ENCODE measurements at places on chromosomes 6 and 20.

- no peak for DNase-seq
Observed at GRCh38 chr6:6270948-6271535, 49.4 kb downstream of the F13A1 start.

DNA sequence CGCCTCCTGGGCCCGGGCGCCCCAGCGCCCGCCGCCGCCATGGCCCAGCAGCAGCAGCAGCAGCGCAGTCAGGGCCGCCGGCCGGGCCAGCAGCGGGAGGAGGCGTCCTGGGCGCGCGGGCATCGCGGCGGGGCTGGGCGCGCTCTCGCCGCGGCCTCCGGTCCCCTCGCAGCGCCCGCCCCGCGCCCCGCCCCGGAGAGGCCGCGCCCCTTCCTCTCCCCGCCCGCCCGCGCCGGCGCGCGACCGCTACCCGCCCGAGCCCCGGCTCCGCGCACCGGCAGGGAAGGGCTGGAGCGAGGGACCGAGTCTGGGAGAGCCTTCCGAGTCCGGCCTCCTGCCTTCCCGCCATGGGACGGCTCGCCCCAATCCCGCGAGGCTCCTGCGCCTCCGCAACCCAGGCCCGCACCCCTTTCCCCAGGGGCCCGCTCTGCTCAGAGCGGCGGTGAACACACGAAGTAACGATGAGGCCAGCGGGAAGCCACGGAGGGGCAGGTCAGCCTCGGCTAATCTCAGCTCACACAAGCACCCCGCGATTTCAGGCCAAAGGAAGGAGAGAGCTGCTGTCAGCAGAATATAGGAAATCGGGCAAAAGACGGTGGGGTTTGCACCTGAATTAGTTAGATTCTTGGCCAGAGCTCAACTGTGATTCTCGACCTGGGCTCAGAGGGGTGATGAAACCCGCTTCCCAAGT is at the start of gene TXNDC5:
TXNDC5 (minus strand) TSS at position 135 of the 691 bp plus-strand sequence; CDS start at position 123, 12 bp downstream.
- DNase-seq: peak; percentile 80

GRCh38 chr6:43076464-43077332 is 584 bp downstream of the PTK7 start:
- no peak for DNase-seq

DNA sequence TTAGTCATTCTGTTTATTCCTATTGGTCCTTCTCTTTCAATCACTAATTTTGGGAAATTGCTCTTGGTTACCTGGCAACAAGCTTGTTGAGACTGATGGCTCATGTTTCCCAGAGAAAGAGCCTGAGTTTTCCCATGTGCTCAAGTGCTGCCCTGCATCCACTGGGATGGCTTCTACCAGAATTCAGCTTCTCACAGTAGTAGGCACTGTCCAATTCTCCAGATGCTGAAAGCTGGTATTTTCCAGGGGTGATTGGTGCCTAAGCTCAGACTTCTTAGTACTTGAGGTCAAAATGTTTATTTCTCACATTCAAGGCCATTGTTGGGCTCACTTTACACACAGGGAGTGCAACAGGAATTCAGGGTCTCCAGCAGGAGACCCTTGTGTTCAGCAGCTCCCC is 29.1 kb upstream of the SLC2A12 start:
- DNase-seq: no peak

- no peak for DNase-seq
Observed at GRCh38 chr6:139888681-139889122, 514.3 kb upstream of the CITED2 start.

DNA sequence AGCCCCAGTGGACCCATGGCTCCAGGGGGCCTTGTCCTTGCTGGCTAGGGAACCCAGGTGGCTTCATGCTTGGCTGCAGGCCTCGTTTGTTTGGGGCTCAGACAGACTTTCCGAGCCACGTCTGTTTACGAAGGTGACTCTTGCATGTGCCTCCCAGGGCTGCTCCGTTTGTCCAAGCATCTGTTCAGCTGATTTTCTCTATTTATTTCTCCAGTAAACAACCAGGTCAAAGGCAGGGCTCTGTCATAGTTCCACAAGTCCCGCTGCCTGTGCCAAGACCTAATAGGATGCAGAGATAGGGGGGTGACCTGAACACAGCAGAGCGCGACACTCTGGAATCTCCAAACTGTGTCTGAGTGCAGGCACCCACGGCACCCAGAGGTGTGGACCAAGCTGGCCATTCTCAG is 12.8 kb upstream of the SPO11 start:
- no peak for DNase-seq

GRCh38 chr6:112362812-112363570 is 15.9 kb downstream of the RFPL4B start:
- no peak for DNase-seq

GRCh38 chr6:105522626-105523322 is 119.9 kb upstream of the PREP start:
- DNase-seq: peak; percentile 40

DNA sequence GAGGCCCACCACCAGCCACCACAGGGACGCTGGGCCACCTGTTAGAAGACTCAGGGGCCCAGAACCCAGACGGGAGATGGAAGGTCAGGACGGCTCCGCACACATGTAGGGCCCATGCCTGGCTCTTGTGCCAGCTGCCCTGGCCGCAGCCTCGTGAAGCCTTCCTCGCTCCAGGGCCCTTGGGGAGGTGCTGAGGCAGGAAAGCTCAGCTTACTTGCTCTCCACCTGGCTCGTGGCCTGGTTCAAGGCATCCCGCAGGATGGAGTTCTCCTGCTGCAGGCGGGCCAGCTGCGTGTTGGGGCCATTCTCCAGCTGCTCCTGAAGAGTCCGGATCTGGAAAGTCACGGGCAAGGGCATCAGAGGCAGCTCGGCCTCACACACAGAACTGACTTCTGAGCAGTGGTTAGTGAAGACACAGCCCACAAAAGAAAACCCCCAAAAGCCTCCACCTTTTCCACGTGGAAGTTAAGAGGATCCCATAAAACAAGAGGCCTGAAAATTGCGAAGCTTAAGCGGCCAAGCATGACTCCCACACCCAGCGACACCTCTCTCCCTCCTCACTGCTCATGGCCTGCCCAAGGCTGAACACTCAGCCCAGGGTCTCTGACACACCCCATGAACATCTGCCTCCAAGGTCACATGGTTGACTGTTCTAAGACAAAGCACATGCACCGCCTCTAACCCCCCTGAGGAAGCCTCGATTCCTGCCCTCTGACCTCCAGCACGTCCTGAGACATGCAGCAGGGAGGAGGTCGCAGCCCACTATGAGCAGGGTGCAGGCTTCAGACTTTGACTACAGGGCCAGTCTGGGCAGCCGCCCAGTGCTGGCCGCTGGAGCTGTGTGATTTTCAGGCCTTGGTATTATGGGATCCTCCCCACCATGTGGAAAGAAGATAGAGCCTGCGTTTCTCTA is 46.5 kb downstream of the RRBP1 start:
- DNase-seq: no peak

DNA sequence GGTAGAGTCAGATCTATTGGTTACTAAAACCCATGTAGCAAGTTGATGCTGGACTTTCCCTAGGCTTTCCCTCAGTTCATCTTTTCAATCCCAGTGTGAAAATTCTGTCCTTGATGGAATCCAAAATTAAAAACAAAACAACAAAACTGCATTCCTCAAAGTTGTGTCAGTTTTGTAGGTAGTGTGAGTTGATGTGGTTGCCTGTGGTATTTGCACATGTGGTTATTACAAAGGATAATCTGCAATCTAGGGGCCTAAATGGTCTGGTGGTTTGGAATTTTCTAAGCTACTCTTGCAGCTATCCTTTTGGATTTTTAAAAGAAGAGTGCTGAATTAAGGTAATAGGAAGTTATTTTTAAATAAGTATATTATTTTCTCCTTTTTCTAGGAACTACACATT is 132.2 kb upstream of the SCGN start:
- no peak for DNase-seq

- DNase-seq: no peak
Observed at GRCh38 chr6:162438980-162439379, 288.6 kb downstream of the PRKN start.

- DNase-seq: no peak
Observed at GRCh38 chr20:834151-834746, 734 bp downstream of the FAM110A start.

DNA sequence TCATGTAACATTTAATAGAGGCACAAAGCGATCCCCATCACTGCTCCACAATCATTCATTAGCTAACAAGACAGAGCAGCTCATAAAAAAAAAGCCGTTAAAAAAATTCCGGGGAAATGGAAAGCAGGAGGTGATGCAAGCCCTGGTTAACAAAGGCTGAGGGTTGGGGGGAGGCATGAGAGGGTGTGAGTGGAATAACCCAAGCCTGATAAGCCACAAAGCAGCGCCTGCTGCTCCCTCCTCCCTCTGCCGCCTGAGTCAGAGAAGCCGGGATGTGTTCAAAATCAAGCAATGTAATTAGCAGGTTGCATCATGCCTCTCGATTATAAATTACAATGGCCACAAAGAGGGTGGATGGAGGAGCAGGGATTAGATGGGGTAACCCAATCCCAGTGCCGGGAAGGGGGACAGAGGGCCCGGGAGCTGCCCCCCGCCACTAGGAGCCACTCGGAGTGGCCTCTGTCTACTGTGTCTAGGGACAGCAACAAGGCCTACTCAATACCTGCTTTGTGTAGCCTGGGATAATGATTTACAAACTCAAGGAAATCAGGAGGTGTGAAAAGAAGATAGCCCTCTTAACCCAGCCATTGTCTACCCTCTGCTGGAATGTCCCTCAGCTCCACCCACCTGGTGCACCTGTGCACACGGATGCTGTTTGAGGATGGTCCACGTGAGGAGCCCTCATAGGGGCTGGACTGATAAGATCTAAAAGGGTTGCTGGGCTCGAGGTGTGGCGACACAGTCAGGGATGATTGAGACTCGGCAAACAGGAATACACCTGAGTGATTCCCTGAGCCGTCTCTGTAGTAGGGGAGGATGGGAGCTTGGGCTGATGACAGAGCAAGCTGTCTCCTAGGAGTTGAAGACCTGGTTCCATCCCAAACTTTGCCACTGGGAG is 156.9 kb downstream of the VEGFA start:
- DNase-seq: peak; percentile 13

DNA sequence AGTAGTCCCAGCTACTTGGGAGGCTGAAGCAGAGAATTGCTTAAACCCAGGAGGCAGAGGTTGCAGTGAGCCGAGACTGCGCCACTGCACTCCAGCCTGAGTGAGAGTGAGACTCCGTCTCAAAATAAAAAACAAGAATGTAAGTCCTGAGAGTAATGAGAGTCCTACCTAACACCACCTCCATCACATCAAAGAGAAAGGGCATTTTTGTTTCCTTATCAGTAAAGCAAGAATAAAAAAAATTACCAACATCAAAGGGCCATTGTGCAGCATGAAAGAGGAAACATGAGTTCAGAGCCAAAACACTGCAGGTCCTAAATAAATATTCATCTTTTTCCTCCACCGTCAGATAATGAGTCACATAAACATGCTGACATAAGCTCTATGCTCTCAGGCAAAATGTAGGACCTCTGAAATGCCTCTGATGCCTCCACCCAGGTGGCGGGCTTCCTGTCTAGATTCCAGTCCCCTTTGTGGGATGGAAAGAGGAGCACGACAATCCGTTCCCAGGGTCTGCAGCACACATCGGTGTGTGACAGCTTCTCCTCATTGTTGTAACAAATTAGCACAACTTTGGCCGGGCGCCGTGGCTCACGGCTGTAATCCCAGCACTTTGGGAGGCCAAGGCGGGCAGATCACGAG is 7.2 kb downstream of the ATP9A start:
- DNase-seq: no peak

DNA sequence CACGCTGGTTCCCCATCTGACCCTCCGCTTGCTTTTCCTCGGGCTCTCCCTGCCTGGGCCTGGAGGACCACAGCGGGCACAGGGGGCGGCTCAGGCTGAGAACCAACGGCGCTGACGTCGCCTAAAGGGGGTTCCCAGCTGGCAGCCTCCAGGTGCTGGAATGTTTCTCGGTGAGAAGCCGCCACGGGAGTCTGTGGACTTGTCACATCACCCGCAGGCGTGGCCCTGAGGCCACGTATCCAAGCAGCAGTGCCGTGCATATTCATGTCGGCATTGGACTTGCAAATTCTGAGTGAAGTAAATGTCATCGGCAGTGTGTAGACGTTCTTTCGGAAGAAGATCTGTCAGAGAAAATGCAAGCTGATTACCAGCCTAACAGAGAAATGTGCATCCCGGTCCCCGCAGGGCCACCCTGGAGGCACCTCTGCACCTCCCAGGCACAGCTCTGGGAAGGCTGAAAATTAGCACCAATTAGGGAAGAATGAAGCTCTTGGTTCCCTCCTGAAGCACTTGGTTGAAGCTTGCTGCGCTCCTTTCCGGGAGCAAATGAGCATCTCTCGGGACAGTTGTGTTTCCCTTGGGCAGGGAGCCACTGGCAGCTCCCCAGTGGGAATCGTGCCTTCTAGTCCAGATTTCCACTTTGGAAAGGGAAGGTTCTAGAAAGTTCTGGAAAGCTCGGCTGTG is 24.3 kb downstream of the NTSR1 start:
- no peak for DNase-seq

DNA sequence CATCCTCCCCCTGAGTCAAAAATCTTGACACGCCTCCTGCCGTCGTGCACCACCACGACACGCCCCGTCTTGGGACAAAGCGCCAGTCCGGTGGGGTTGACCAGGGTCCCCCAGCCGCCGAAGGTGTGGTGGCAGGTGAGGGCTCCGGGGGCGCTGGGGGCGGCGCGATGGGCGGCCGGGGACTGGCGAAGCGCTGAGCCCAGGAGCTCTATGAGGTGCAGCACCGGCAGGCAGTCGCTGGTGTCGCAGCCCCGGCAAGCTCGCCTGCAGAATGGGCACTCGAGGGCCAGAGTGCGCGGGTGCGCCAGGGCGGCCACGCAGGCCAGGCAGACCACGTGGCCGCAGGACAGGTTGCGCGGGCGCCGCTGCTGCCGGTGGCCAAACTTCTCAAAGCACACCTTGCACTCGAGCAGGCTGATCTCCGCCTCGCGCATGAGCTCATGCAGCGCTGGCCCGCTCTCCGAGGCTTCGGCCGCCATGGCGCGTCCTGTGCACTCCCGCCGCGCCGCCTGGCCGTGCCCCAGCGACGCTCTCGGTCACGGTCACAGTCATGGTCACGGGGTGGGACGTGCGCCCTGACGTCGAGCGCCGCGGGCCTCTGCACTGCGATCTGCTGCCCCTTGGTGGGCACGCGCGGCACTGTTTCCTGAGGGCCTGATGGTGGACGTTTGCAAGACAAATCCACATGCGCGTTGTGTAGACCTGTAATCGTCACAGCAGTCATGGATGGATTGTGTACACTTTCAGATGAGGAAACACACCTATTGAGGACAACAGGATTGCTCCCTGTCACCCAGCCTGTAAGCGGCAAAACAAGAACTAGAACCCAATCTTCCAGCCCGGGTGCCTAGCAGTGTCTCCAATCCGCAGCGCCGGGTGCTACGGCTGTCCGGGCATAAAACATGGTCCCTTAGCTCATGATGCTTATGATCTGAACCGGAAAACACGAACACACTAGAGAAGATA is at the start of gene NHLRC1:
NHLRC1 (minus strand) TSS at position 550 of the 966 bp plus-strand sequence; CDS start at position 479, 71 bp downstream.
- DNase-seq: peak; percentile 82

- no peak for DNase-seq
Observed at GRCh38 chr20:50224531-50225255, 34.1 kb downstream of the CEBPB start.
